Right atrium auricular region (tissue), 2 donors: ENCODE measurements at places on chromosomes 5 and 9. TPM values are rescaled to one million over a fixed set of nuclear protein-coding genes. Genes with fewer than 3 reads are reported as not detected.

Gene PAEP
- not detected for total RNA-seq

Gene SPEF2
- total RNA-seq = 2.0 TPM

Gene TRUB2
- total RNA-seq = 9.3 TPM

- peak overlapping the region; percentile 72 for H3K27ac ChIP-seq
- no peaks in the 10 kb centered on the region for H3K4me1 ChIP-seq
- H3K27me3 ChIP-seq = no peaks in the 10 kb centered on the region
- peaks cover 2% of the 10 kb centered on the region for H3K36me3 ChIP-seq
- DNase-seq = no peak
Observed at GRCh38 chr5:172410662-172411483, 43.5 kb downstream of the SH3PXD2B start.

DNA sequence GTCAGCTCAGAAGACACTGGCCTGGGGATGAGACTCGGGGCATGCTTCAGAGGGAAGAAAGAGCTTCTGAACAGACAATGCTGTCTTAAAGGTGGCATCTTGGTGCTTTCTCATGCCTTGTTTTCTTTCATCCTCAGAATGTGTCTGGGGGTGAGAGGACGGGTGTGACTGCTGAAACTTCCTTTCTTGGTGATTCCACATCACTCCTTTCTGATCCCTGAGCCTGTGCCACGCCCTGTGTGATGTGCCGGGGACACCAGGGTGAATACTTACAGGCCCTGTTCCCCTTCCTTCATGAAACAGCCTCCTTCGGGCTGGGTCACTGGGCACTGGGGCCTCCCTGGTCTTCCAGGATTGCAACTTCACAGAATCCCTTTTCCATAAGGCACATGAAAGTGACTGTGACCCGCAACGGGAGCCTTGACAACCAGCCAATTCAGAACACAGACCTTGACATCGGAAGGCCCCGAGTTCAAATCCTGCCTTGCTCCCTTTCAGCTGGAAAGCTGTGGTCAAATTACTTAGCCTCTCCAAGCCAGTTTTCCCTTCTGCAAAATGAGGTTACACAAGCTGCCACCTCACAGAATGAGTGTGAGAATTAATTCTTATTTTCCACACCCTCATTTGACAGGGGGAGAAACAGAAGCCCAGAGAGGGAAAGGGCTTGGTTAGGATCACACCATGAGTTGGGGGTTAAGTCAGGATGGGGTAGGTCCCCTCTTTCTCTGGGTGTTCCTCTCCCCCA is 44.1 kb upstream of the IL17B start:
- peak overlapping the region; percentile 50 for H3K4me3 ChIP-seq
- peaks cover 36% of the 10 kb centered on the region for H3K36me3 ChIP-seq
- H3K27me3 ChIP-seq = no peaks in the 10 kb centered on the region
- peaks cover 86% of the 10 kb centered on the region for H3K4me1 ChIP-seq
- peak overlapping the region; percentile 90 for H3K27ac ChIP-seq

GRCh38 chr5:62578540-62578939 is at the start of gene LRRC70:
Gene LRRC70 (plus strand): TSS chr5:62578819. CDS start chr5:62579439, 620 bp downstream.
- DNase-seq = no peak
- no peaks in the 10 kb centered on the region for H3K36me3 ChIP-seq
- H3K27ac ChIP-seq = no peak within 1 kb of the TSS
- no peaks in the 10 kb centered on the region for H3K4me1 ChIP-seq
- H3K27me3 ChIP-seq = no peaks in the 10 kb centered on the region

DNA sequence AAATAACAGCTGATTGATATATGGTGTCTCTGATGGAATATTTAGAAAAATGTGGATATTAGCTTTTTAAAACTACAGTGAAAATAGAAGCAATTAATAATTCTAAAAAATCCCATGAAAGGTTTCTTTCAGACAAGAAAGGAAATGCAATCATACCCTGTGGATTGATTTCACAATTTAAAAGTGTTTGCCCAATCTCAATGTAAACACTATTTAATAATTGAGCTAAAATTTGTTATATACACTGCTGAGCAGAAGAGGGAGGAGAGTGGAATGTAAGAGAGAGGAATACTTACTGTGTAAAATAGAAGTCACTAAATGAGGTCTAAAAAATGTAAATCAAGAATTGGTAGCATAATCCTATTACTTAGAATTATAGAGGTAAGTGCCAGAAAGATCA is 76.9 kb downstream of the FEM1C start:
- H3K27me3 ChIP-seq = no peaks in the 10 kb centered on the region
- no peak for DNase-seq
- no peak overlapping the region for H3K27ac ChIP-seq
- H3K4me1 ChIP-seq = no peaks in the 10 kb centered on the region
- H3K36me3 ChIP-seq = no peaks in the 10 kb centered on the region
- H3K4me3 ChIP-seq = no peak overlapping the region

GRCh38 chr5:92640340-92640739 is 940.7 kb downstream of the NR2F1-AS1 start:
- DNase-seq = no peak
- H3K27me3 ChIP-seq = no peaks in the 10 kb centered on the region
- H3K27ac ChIP-seq = no peak overlapping the region
- H3K36me3 ChIP-seq = no peaks in the 10 kb centered on the region
- H3K4me3 ChIP-seq = no peak overlapping the region

DNA sequence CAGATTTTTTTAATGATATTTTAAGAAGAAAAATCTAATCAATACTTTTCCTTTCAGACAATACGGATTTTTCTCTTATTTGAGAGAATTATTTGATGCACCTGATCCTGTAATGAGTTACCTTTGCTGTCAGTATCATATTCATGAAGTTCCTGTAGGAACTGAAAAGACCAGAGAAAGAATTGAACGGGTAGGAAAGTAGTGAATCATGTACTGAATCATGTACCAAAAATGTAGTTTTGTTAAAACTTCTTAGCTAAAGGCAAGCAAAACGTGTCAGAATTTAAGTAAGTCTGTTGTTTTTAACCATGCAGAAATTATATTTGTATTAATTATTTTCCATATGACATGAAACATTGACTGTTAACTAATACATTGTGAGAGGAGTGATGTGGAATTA is 56.6 kb downstream of the SMC5 start:
- DNase-seq = no peak
- no peaks in the 10 kb centered on the region for H3K27me3 ChIP-seq

DNA sequence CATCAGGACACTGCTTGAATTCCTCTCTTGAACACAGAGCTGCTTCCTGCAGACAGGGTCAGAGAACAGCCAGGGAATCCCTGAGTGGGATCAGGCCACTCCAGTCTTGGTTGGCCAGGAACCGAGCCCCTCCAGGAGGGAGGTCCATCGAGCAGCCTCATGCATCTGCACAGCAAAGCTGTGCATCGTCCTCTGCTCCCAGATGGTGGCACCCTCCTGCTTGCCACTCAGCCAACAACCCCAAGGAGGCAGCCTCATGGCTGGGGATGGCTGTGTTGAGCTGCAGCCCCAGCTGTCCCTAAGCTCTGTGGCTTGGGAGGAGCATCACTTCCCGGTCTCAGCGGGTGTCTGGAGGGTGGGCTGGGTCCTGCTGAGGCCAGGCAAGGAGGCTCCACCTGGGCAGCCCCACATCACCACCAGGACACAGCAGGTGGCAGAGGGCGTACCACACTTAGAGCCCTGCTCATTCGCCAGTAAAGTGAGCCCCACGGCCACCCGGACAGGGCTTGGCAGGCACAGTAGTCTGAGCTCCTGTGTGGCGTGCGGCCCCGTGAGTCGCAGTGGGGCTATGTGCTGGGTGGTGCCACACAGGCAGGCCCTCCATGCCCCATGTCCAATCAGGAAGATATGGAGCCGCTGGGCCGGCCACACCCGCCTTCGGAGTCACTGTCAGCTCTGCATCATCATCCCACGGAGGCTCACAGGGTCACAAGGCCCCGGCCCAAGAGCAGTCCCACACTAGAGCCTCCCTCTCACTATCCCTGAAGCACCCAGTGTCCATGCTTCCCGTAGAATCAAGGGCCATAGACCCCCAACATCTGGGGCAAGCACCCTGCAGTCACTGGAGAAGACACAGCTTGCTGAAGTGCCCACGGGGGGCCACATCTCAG is 11.9 kb downstream of the LPCAT1 start:
- H3K36me3 ChIP-seq = peaks cover 13% of the 10 kb centered on the region
- DNase-seq = peak; percentile 55
- H3K4me3 ChIP-seq = no peak overlapping the region
- no peak overlapping the region for H3K27ac ChIP-seq

GRCh38 chr5:122406181-122406580 is 94.1 kb downstream of the SNCAIP start:
- no peaks in the 10 kb centered on the region for H3K4me1 ChIP-seq
- H3K36me3 ChIP-seq = no peaks in the 10 kb centered on the region
- no peak for DNase-seq
- no peak overlapping the region for H3K27ac ChIP-seq
- no peak overlapping the region for H3K4me3 ChIP-seq
- H3K27me3 ChIP-seq = no peaks in the 10 kb centered on the region
